Head of caudate nucleus (tissue), 42 donors: ENCODE measurements at places on chromosomes 2 and 18.

DNA sequence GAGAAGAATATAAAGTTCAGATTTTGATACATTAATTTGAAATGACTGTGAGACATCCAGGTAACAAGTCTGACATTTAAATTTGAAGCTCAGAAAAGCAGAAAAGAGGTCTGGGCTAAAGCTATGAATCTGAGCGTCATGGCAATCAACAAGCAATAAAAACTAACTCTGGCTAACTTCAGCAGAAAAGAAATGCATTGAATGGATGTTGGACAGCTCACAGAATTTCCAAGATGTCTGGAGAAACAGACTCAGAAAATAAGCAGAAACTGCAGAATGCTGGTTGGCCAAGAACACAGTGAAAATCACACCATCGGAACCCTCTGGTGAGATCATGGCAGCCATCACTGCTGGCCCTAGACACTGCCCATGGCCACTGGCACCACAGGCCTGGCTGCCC lies 366.6 kb downstream of the METTL4 start:
- no peak for DNase-seq

GRCh38 chr18:36375118-36375517 lies 77.6 kb downstream of the FHOD3 start:
- no peak for DNase-seq

DNA sequence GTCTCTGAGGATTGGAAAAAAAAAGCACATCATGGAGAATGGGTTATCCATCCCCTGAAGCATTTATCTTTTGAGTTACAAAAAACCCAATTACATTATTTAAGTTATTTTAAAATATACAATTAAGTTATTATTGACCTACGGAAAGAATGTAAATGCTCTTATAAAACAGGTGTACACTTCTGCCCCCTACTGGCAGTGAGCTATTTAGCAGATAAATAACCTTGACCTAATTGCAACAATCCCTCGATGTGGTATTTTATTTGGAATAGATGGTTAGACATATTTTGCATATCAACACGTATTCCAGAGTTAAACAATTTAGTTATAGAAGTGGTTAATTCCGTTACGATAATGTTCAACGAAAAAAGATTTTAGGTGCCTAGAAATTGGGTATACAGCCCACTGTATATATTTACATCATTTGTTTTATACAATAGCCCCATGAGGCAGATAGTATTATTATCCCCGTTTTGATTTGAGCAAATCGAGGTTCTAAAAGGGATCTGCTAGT lies 9.1 kb upstream of the DAW1 start:
- no peak for DNase-seq

DNA sequence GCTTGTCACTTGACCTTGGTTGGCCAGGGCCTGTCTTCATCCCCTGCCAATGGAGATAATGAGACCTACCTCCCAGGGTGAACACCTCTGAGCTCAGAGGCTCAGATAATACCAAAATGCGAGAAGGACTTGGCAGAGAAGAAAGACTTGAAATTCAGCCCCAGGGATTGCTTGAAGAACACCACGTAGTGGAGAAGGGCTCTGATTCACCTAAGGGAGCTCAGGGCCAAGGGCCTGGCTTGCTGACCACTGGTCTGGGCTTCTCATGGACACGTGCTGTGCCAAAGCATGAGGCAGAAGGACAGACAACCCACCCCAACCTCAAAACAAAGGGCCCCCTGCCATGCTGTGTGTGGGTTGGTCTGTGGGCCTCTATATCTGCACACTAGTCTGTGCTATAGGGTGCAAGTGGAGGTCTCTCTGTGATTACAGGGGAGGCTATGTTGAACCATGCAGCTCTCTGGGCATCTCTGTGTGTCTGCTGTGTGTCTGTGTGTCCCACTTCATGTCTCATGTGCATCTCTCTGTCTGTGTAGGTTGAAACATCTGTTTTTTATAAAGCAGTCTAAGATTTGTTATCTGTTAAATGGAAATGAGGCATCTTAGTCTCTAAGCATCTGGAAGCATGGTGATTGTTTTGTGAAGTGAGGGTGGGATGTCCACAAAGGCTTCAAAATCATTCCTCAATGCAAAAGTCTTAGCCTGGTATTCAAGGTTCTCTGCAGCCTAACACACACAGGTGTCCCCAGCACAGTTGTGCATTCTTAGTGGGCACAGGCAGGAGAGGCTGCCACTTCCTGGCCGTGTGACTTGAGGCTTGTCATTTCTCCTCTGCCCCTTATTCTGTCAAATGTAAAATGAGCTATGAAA lies 61.0 kb upstream of the EPAS1 start:
- no peak for DNase-seq

GRCh38 chr2:201248288-201248844 lies 12.0 kb upstream of the CASP8 start:
- DNase-seq, result no peak

DNA sequence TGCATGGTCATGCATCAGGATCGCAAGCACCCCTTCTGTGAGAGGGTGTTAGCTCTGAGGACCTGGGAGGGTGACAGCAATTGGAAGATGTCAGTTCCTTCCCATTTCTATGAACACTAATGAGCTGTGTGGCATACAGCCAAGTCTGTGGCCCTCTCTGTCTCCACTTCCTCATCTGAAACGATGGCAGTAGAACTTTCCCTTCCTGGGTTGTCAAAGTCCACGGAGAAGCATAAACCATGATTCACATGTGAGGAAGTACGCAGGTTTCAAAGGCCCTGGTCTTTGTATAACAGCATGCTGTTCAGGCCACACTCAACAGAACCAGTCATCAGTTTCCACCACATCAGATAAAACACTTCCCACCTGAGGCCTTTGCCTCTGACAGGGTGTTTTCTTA lies 167.4 kb upstream of the RAB6C start:
- no peak for DNase-seq

DNA sequence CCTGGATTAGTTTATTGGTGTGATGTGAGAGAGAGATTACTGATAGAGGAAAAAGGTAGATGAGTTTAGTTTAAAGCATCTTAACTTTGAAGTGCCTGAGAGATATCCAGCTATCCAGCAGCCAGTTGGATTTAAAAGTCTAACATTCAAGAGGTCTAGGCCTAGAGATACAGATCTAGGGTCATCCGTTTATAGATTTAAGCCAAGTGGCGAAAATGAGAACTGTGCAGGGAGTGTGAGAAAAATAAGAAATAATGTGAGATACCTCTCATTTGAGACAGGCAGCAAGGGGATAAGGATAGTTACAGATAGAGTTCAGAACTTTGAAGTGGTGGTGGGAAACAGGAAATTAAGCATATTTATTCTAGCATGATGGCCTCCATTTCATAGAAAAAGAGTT lies 5.3 kb upstream of the ORC2 start:
- no peak for DNase-seq

DNA sequence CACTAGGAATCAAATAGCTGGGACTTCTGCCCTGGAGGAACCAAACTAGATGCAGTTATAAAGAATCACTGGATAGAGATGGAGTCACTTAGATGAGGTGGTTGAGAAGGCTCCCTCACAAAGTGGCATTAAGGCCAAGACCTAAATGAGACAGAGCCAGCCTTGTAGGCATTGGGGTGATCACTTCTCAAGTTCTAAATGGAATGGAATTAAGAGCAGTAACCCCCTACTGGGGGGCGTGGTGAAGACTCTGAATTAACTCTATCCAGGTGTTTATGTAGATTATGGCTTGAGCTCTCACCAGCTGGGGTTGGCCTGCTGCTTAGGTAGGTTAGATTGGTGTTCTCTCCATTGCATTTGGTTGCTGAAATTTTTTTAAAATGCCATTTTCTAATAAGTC lies 71.3 kb downstream of the TTC27 start:
- no peak for DNase-seq

- no peak for DNase-seq
Observed at GRCh38 chr2:88211809-88212154, 41.6 kb downstream of the THNSL2 start.

GRCh38 chr2:144975881-144976280 lies 456.0 kb upstream of the ZEB2 start:
- DNase-seq, result no peak

GRCh38 chr2:145759228-145759915 lies 1239.5 kb upstream of the ZEB2 start:
- DNase-seq, result no peak

DNA sequence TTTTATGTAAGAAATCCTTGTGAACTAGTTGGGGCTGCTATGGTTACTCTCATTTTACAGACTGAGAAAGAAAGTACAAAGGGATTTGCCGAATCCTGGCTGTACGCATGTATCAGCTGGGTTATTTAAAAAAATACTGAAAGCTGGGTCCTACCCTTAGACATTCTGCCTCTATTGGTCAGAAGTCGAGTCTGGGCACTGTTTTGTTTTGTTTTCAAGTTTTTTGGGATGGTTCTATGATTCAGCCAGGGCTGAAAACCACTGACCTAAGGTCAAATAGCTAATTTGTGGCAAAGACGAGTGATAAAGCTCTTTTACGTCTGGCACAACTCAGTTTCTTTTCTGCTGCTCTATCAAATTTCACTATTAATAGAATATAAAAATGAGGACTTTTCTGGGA lies 5.9 kb upstream of the SLC8A1 start:
- DNase-seq, result no peak

GRCh38 chr2:196286821-196287220 lies 115.4 kb upstream of the STK17B start:
- DNase-seq, result no peak

GRCh38 chr2:222655787-222656525 lies at the start of gene FARSB:
Gene FARSB, minus strand, starts transcription at chr2:222656092. Its CDS starts 19 bp downstream, at chr2:222656073.
- peak; percentile 94 for DNase-seq

DNA sequence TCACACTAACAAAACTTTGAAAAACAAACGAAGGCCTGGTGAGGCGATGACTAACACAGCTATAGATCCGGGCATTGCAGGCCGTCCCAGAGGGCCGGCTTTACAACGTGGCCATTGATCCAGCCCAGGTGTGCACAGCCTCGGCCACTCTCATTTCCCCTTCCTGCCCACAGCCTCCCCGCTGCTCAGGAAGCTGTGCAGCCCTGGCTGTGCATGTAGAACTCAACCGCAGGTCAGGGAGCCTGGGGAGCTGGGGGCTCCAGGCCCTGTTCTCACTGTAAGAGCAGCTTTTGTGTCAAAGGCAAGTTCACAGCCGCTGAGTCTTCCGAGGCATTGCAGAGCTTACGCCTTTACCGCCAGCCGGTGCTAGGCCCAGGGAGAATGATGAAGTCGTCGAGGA lies 87.2 kb downstream of the LONRF2 start:
- no peak for DNase-seq

GRCh38 chr18:58862851-58863538 lies 1.7 kb upstream of the ZNF532 start:
- DNase-seq, result peak; percentile 37

DNA sequence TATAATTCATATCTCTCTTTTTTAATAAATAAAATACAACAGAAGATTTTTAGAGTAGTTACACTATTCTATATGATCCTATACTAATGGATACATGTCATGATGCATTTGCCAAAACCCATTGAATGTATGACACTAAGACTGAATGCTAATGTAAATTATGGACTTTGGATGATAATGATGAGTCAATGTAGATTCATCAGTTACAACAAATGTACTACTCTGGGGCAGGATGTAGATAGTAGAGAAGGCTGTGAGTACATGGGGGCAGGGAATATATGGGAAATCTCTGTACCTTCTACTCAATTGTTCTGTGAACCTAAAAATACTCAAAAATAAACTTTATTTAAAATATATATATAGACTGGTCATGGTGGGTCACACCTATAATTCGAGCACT lies 45.6 kb upstream of the NEDD4L start:
- DNase-seq, result no peak

DNA sequence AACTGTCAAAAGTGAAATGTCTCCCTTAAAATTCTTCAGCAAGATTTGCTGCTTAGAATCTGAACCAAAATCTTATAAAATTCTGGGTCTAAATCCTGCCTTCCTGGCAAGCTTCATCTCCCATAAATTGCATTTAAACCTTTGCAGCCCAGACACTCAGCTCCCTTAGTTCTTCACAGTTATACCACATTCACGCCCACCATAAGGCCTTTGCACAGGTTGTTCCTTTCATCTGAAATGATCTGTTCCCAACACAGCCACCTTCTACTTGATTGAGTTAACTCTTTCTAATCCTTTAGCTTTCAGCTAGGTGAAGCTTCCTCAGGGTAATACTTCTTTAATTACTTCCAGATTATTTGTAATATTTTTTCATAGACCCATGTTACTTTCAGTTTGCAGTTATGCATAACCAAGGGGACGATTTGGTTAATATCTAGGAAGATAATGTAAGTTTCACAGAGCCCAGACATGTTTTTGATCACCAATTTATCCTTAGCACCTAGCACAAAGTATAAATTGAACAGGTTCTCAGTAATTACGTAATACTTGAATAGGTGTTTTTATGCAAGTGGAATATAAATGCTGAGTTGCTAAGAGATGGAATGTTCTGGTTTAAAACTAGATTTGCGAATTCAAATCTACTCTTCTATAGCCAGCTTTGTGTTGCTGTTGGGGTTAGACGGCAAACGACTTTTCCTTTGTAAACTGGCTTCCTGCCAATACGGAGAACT lies 779.7 kb upstream of the PKDCC start:
- peak; percentile 33 for DNase-seq

- DNase-seq, result no peak
Observed at GRCh38 chr2:26683583-26683982, 8.9 kb upstream of the KCNK3 start.

DNA sequence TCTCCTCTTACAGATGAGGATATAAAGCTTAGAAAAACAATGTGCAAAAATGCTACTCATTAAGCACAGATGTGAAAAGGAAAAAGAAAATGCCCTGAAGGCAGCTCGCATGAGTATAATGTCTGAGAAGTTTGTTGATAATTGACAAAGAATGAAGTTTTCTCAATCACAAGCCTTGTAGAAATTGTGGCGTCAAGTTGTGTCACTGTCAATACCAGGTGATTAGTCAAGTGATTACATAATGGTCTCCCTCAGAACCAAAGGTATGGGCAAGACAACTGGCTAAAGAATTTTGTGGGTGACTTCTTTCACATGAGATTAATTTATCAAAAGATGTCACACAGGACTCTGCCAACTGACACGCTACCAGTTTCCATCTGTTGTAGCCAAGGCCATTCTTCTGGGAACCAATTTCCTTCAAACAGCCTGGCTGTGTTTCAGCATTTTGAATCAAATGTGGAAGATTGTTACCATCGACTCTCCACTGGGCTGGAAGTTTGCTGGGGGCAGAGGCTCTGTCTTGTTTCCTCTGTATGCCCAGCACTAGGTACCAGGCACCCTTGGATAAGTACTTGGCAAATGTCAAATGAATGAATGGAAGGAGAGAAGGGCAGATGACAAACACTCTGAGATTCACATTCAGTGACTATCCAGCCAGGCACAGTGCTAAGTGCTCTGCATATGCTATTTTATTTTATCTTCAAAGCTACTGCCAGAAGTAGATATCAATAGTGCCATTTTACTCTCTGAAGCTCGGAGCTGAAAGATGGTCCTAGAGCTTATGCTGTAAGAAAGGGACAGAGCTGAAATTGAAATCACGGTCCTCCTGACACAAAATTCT lies 5.9 kb upstream of the FN1 start:
- DNase-seq, result no peak

- DNase-seq, result peak; percentile 41
Observed at GRCh38 chr2:196500686-196501431, 138.7 kb upstream of the CCDC150 start.
